ENCODE measurements at places on chromosomes 2 and 18. TPM values are rescaled to one million over a fixed set of nuclear protein-coding genes. Genes with fewer than 3 reads are reported as not detected.
A peak's percentile ranks its signal among the peaks of the same experiment; 100 is the strongest.

DNA sequence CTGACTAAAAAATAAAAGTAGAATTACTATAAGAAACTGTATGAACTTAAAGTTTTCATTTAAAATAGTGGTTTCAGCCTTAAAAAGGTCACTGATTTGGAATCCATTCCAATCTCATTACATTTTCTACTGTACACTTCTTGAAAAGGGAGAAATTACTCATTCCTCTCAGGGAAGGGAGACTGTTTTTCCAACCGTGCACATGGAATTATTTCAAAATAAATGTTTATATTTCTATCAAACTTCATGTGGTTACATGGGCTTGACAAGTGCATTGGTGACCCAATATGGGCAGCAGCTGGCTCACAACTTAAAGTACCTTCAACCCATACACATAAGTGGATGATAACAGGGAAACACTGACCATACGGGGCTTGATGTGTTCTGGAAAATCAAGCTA, 324.5 kb upstream of the THUMPD2 start:
- no peak for DNase-seq

DNA sequence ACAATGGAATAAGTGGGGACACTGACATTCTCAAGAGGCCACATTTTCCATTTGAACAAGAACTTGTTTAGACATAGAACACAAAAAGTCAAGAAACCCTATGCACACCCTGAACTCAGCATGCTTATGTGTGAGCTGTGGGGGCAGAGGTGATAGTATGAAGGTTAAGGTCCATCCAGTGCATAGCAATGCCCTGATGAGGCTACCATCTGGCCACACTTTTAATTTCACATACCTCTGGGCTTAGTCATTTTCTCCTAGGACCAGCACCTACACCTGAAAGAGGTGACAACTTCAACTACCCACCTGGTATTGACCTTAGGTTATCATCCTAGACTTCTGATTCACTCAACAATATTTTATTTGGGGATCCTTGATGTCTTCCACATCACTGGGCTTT, 139.8 kb downstream of the PIK3C3 start:
- no peak for DNase-seq

CYP1B1 gene
- 80.0 TPM for polyA plus RNA-seq

DNA sequence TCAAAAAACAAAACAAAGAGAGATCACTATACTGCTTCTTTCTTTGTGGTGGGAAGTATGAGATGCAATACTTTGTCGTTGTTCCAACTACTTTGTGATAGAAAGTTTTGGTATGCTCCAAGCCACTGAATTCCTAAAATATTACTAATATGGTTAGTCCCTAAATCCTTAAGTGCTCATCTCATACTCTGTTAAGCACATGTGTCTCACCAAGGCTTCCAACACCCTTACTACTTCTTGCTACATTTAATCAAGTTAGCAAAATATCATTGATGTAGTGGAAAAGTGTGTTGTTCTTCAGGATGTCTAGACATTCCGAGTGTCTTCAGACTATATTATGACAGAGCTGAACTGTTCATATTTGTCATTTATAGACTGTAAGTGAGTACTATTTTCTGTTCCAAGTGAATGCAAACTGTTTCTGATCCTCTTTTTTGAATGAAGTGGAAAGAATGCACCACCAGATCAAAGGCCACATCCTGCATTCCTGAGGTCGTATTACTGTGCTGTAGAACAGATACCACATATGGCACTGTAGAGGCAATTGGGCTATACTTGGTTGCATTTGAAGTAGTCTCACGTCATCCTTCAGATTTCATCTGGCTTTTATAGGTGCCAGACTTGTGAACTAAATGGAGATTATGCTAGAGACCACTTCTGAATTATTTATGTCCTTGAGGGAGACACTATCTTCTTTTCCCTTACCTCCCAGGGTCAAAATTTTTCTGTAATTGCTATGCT, 298.4 kb upstream of the ZNF521 start:
- peak; percentile 29 for DNase-seq

GRCh38 chr18:79644006-79644665, 35.5 kb upstream of the CTDP1 start:
- DNase-seq = peak; percentile 39
